ENCODE measurements at places on chromosomes 1 and 21.
A peak's percentile ranks its signal among the peaks of the same experiment; 100 is the strongest.

- no peak overlapping the region for H3K4me3 ChIP-seq
- H3K4me1 ChIP-seq = no peaks in the 10 kb centered on the region
- H3K36me3 ChIP-seq = no peaks in the 10 kb centered on the region
- H3K27me3 ChIP-seq = no peaks in the 10 kb centered on the region
Observed at GRCh38 chr21:18772404-18772803, 368.8 kb upstream of the TMPRSS15 start.

DNA sequence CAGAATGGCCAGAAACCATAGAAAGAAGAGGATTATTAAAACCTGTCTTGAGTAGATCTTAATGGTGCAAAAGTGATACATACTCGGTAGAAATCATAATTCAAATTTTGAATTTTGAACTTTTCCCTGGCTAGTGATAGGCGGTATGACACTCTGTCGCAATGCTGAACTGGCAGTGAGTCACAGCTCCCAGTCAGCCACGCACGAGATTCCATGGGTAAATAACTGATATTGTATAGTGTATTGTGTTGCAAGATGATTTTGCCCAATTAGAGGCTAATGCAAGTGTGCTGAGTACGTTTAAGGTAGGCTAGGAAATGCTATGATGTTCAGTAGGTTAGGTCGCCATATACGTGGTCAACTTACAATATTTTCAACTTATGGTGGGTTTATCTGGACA, 207.0 kb downstream of the SIPA1L2 start:
- no peak overlapping the region for H3K4me3 ChIP-seq
- no peaks in the 10 kb centered on the region for H3K27me3 ChIP-seq
- H3K36me3 ChIP-seq = no peaks in the 10 kb centered on the region
- no peaks in the 10 kb centered on the region for H3K4me1 ChIP-seq
- DNase-seq = no peak

DNA sequence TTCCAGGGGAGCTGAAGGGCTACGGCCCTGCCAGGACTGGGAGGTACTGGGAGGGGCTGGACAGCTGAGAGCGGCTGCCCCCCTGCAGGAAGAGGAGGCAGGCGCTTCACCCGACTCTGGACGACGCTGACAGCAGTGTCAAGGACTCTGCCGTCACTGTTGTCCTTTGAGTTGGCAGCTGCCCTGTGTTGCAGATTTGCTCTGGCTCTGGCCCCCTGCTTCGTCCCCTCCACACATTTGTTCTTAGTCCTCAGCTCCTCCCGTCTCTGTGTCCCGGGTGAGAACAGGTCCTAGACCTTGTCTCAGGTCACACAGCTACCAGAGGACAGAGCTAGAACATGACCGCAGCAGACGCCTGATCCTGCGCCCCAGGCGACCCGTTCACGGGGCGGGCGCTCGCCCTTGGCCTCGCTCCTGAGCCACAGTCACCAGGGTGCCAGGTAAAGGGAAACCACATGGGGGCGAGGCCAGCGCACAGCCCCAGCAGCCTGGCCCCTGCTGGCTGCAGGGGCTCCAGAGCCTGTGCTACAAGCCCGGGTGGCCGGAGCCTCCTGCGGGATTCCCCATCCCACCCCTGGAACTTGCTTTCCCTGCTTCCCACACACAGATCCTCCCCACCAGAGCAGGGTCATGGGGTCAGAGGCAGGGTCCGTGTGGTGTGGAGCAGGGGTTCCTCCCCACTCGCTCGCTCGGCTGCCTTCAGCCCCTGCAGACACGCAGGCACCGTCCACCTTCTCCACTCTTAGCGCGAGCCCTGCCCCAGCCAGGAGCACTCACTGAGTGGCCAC, 10.7 kb upstream of the NPHP4 start:
- no peak for DNase-seq
- peaks cover 1% of the 10 kb centered on the region for H3K4me1 ChIP-seq
- H3K27me3 ChIP-seq = no peaks in the 10 kb centered on the region
- H3K36me3 ChIP-seq = no peaks in the 10 kb centered on the region

GRCh38 chr21:39612233-39613040, at the start of gene B3GALT5:
Gene B3GALT5 (plus strand): TSS chr21:39612940. CDS start chr21:39660560, 47,620 bp downstream.
- H3K4me1 ChIP-seq = peaks cover 6% of the 10 kb centered on the region
- H3K27ac ChIP-seq = no peak within 1 kb of the TSS
- H3K4me3 ChIP-seq = peak within 1 kb of the TSS; percentile 87
- no peaks in the 10 kb centered on the region for H3K36me3 ChIP-seq
- no peaks in the 10 kb centered on the region for H3K27me3 ChIP-seq

DNA sequence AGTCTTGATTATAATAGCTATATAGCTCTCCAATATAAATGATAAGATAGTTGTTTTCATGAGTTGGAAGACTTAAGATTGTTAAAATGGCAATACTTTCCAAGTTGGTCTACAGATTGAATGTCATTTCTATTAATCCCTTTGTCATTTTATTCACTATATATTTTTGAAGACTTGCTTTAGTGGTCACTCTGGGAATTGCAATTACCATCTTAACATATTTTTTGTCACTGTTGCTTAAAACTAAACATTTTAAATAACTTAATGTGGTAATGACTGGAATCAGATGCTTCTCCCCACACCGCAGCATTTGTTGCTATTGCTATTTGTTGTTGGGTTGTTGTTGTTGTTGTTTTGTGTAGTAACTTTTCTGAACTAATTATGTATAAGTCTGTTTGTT, 1592.9 kb downstream of the MRPL39 start:
- no peaks in the 10 kb centered on the region for H3K27me3 ChIP-seq
- no peaks in the 10 kb centered on the region for H3K4me1 ChIP-seq
- H3K4me3 ChIP-seq = no peak overlapping the region
- no peaks in the 10 kb centered on the region for H3K36me3 ChIP-seq
- H3K27ac ChIP-seq = no peak overlapping the region

DNA sequence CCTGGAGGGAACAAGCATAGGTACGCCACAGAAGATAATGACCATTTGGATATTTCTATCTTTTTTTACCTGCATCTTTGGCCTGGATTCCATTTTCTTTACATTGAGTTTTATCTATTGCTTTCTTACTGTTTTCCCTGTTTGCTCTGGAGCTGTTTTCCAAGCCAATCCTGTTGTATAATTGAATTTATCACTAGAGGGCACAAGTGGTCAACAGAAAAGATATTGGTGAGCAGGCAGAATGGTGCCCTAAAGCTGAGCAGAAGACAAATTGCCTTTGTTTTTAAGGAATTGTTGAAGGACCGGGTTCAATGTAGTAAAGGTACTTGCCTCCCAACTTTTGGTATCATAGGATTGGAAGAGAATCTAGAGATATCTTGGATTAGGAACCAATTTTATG, 152.8 kb downstream of the PPP1R12B start:
- no peaks in the 10 kb centered on the region for H3K27me3 ChIP-seq
- H3K36me3 ChIP-seq = no peaks in the 10 kb centered on the region
- DNase-seq = no peak
- no peak overlapping the region for H3K4me3 ChIP-seq
- no peaks in the 10 kb centered on the region for H3K4me1 ChIP-seq

- no peaks in the 10 kb centered on the region for H3K27me3 ChIP-seq
- H3K36me3 ChIP-seq = no peaks in the 10 kb centered on the region
- H3K27ac ChIP-seq = no peak overlapping the region
Observed at GRCh38 chr1:179016706-179017382, 8.8 kb upstream of the FAM20B start.

DNA sequence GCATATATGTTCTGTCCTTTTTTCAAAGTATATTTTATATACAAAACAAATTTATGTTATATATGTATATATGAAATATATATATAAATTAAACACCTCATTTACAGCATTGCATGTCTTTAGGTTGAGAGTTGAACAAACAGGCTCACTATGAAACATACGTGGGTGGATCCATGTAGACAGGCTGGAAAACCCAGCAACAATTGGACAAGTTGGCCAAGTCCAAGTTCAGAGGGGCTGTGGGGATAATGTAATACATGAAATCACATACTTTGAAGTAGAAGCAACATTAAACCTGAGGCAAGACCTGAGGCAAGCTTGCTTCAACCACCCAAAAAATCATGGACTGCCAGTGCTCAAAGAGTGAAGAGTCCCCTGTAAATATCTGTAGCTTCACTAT, 39.7 kb downstream of the KCNJ6 start:
- DNase-seq = no peak
- H3K36me3 ChIP-seq = no peaks in the 10 kb centered on the region
- H3K4me1 ChIP-seq = no peaks in the 10 kb centered on the region
- H3K27me3 ChIP-seq = no peaks in the 10 kb centered on the region
- H3K4me3 ChIP-seq = no peak overlapping the region
- H3K27ac ChIP-seq = no peak overlapping the region

GRCh38 chr1:93743465-93743864, 61.8 kb upstream of the BCAR3 start:
- no peaks in the 10 kb centered on the region for H3K27me3 ChIP-seq
- no peak for DNase-seq
- H3K36me3 ChIP-seq = no peaks in the 10 kb centered on the region
- no peak overlapping the region for H3K27ac ChIP-seq
- H3K4me3 ChIP-seq = no peak overlapping the region

DNA sequence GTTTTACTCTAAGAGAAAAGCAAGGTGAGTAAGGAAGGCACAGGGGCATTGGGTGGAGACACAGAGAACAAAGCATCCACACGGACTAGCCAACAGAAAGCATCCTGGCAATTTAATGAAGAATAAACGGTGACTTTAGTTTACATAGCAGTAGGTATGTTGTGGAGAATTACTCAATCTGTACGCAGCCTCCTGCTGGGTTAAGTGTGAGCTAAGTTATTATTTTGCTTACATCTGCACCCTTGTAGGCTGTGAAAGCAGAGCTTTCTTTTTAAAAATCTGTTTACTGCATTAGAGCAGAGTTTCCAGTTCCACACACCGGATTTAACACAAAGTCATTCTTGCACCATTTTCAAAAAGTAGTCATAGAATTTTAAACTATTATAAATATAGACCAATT, 144.5 kb downstream of the AKT3 start:
- H3K27me3 ChIP-seq = no peaks in the 10 kb centered on the region
- DNase-seq = no peak
- H3K4me1 ChIP-seq = no peaks in the 10 kb centered on the region
- no peak overlapping the region for H3K4me3 ChIP-seq

GRCh38 chr1:214538496-214538895, 12.9 kb downstream of the PTPN14 start:
- no peak overlapping the region for H3K27ac ChIP-seq
- 0 out of 2 replicates have a peak, but pooled peaks cover 1% of the 10 kb centered on the region for H3K4me1 ChIP-seq
- no peaks in the 10 kb centered on the region for H3K27me3 ChIP-seq
- no peaks in the 10 kb centered on the region for H3K36me3 ChIP-seq

DNA sequence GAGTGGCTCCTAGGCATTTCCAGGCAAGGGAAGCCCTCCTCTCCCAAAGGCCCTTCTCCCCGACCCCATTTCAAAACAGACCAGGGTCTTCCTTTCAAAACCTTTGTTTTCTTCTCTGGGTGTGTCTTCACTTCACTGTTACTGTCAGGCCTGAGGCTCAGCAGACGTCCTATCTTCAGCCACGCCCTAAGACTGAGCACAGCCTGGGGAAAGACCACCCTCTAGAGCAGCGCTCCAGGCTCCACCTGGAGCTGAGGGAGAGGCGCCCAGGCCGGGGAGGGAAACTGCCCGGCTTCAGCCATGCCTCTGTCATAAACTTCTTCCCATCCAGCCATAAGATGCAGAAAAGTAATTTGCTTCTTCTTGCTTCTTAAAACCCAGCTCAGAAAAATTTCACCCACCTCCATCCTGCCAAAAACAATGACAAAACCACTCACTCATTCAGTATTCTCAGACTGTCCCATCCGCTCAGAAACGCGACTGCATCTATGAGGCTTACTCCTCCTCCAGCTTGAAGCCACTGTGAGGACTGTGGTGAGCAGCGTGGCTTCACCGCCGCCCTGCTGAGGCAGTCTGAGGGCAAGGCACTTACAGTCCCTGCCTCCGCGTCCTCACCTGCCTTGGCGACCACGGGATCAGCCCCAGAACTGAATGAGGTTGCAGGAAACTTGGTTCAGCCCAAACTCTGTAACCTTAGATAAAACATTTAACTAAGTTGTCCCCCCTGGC, 36.1 kb downstream of the VN1R5 start:
- H3K27ac ChIP-seq = no peak overlapping the region
- no peak for DNase-seq
- H3K36me3 ChIP-seq = no peaks in the 10 kb centered on the region
- H3K4me3 ChIP-seq = no peak overlapping the region
- H3K27me3 ChIP-seq = no peaks in the 10 kb centered on the region
- peaks cover 13% of the 10 kb centered on the region for H3K4me1 ChIP-seq

GRCh38 chr1:63635681-63636080, 42.5 kb downstream of the PGM1 start:
- H3K27ac ChIP-seq = no peak overlapping the region
- H3K36me3 ChIP-seq = no peaks in the 10 kb centered on the region
- no peak overlapping the region for H3K4me3 ChIP-seq

- no peak for DNase-seq
- no peaks in the 10 kb centered on the region for H3K4me1 ChIP-seq
- no peak overlapping the region for H3K27ac ChIP-seq
- H3K36me3 ChIP-seq = no peaks in the 10 kb centered on the region
Observed at GRCh38 chr1:3550511-3551289, 60.6 kb downstream of the MEGF6 start.

DNA sequence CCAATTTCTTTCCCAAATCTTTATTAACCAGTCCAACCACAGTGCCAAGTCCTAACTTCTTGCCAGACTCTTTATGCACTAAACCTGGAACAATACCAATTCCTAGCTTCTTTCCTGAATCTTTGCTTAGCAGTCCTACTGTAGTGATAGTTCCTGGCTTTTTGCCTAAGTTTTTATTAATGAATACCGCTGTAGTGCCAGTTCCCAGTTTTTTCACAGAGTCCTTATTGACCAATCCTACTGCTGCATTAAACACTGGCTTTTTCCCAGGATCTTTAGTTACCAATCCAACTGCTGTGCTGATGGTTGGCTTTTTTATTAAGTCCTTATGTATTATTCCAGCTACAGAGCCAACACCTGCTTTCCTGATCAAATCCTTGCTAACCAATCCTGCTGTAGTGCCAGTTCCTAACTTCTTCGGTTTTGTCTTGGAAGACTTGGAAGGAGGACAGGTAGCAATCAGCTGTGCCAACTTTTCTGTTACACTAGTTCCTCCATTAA, 80.8 kb downstream of the ASH1L start:
- H3K36me3 ChIP-seq = no peaks in the 10 kb centered on the region
- H3K4me1 ChIP-seq = 0 out of 2 replicates have a peak, but pooled peaks cover 1% of the 10 kb centered on the region
- H3K27me3 ChIP-seq = no peaks in the 10 kb centered on the region

DNA sequence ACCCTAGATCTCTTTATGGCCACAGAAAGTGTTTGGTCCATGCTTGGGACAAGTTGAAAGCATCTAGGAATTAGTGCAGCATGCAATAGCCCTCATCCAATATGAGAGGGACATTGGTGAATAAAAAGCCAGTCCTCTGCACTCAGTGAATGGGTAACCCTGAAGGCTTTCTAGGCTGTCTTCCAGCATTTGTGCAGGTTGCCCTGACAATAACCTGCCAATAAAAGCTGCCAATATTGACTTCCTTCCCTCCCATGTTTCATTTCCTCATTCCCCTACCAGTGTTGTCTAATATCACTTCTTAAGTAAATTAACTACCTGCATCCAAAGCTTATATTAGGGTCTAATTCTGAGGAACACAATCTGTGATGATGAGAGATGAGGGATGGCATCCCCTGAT, 563.6 kb upstream of the NEGR1 start:
- no peaks in the 10 kb centered on the region for H3K4me1 ChIP-seq
- H3K27ac ChIP-seq = no peak overlapping the region
- H3K4me3 ChIP-seq = no peak overlapping the region
- no peaks in the 10 kb centered on the region for H3K36me3 ChIP-seq

Measured in iPS DF 6.9 (cell line).